Vagina (tissue), 2 donors: ENCODE measurements at places on chromosomes 7 and 10.

GRCh38 chr7:127904670-127904985 is 126.6 kb downstream of the LRRC4 start:
- DNase-seq, result no peak

DNA sequence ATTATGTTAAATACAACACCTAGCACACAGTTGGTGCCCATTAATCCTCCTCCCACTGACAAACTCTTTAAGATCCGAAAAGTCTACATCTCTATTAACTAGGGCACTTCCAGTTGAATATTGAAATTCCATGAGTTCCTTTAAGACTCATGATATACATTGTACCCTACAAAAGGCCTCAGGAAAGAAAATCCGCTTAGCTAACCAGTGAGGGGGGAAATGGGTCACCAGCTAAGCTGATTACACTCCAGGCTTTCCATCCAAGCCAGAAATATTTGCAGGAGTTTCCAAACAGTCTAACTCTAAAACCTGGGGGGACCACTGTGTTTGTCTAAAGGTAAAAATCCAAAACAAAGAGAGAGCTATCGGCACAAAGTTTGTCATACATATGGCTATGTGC is 1.3 kb upstream of the LRIT2 start:
- DNase-seq, result no peak

DNA sequence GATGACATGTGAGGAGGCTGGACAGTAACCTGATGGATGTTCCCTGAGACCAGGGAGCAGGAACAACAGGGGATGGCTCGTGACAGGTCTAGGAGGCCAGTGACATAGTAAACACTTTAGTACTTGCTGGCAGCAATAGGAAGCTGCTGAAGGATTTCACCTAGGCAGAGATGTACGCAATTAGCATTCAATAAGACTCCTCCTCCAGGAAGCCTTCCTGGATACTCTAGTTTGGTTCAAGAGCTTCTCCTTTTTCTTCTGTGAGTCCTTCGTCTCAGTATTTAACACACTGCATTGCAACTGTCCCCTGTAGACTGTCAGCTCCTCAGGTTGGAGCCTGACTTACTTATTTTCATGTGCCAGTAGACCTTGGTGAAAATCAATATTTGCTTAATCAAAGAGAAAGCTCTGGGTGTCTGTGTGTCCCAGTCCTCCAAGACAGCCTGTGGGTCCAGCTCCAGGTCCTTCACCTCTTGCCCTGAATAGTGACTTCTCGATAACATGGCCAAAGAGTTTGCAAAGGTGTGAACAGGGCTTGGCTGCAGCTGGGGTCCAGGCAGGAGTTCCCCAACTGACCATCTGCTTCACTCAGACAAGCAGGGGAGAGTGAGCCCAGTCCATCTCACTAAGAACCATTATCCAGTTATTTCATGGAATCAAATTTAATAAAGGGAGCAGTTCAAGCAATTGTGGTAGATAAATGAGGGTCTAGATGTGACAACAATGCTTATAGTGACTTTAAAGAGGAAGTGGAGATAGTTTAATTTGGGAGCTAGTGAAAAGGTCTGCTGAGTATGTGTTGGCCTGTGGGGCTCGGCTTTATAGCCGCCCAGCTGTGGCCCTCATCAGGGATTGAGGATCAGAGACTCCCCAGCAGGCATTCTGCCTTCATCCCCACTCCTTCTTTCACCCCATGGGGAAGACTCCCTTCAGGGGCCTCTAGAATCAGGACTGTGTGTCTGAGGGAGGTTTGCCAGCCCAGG is 9.4 kb downstream of the TMEM273 start:
- peak; percentile 58 for DNase-seq

DNA sequence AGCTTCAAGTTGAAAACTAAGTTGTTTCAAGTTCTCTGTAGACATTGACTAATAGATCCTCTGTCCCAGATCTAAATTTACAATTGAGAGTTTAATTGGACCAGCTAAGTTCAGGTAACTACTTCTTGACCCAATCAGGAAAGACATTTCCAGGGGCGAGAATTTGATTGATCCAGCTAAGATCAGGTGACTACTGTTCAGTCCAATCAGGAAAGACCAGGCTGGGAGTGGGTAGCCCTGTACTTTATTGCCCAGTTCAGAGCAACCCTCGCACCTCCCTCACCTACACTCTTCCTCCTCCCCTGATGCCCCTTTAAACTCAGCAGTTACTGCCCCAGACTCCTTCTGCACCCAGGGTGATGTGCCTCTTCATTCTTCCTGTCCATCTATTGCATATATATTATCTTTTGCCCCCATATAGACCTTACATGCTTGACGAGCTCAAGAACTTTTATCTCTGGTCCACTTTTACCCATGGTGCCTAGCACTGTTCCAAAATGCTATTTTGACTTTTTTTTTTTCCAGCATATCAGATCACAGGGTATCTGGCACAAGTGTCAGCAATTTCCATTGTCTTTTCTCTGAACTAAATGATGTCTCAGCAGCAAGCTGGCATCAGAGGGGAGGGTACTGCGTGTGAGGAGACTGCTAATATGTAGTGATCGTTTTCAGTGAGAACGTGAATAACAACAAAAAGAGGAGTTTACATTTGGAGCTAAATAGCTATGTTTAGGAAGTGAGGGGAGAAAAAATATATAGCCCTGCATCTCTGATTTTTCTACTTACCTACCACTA is 169.4 kb downstream of the KIAA1217 start:
- DNase-seq, result no peak

- no peak for DNase-seq
Observed at GRCh38 chr10:27743012-27743876, 2.4 kb downstream of the MKX start.

GRCh38 chr10:114471906-114472876 is 67.9 kb upstream of the AFAP1L2 start:
- no peak for DNase-seq

DNA sequence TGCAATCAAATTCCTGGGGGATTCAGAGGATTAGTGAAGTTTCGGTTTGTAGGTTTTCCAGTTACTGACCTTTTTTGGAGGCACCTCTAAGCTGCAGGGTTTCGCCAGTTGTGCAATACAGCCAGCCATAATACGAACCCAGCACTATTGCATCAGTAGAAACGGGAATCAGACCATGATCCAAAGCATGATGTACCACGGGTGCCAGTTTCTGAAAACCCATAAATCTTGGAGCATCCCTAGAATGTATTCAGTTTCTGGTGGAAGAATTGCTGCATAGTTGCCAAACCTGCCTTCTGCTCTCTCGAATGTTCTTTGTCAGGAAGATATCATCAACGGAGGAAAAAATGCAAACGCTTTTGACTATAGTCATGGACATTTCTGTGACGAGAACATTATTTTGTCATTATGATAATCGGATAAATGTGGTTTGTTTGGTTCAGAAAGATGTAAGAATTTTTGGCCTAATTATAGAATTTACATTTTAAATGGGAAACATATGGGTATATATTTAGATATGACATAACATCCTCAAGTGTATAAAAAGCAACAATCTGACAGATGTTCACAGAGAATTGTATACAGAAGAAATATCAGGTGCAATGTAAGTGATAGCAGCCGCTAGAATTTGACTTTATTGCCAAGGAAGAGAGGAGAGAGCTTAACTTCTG is 186.2 kb upstream of the PRKCQ start:
- DNase-seq, result no peak

GRCh38 chr7:114952296-114952695 is 30.4 kb downstream of the MDFIC start:
- DNase-seq, result no peak

GRCh38 chr10:5188358-5188757 is 3.4 kb upstream of the AKR1C8 start:
- DNase-seq, result no peak

GRCh38 chr10:89301721-89302445 is at the start of gene IFIT2:
IFIT2 (plus strand) TSS chr10:89302046; CDS start chr10:89302124, 78 bp downstream.
- no peak for DNase-seq

DNA sequence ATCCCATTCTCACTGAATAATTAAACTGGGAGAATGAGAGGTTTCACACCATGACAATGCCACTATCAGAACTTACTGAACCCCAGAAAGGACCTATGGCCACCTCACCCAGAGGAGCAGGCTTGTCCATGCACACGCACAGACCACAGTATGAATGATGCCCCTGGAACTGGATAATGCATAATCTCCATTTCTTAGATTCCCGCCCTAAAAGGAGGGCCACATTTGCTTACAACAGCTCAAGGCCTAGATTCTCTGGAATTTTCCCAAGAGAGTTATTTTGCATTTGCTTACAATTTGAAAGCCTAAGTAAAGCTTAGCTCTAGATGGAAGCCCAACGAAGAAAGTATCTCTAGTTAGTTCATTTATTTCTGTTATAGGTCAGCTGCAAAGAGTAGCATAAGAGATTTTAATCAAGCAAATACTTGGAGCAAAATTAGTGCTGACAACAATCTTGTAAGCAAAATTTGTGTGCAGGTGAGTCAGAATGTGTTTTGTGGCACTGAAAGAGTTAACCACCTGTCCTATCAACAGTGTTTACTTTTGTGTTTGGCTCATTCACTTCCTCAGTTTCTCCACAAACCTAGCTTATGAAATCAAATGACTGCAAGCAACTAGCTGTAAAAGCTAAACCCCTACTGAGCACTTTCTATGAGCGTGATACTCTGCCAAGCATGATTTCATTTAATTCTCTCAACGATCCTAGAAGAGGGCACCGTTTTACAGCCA is 32.1 kb downstream of the ELMO1 start:
- DNase-seq, result no peak

- no peak for DNase-seq
Observed at GRCh38 chr10:17453373-17454091, 863 bp downstream of the ST8SIA6 start.

DNA sequence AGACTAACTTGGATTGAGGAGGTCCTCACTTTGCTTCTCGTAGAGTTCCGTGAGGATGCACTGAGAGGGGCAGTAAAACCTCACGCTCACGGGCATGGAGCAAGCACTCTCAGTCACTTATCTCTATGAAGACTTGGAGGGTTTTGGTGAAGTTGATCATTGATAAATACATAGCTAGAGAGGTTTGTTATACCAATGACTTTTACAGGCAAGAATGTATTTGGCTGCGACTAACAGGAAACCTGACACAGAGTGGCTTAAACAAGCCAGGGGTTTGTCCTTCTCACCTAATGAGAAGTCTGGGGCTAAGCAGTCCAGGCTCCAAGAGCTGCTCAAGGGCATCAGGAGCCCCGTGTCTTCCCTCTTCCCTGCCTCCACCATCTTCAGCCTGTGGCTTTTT is 6.1 kb downstream of the BICC1 start:
- no peak for DNase-seq

DNA sequence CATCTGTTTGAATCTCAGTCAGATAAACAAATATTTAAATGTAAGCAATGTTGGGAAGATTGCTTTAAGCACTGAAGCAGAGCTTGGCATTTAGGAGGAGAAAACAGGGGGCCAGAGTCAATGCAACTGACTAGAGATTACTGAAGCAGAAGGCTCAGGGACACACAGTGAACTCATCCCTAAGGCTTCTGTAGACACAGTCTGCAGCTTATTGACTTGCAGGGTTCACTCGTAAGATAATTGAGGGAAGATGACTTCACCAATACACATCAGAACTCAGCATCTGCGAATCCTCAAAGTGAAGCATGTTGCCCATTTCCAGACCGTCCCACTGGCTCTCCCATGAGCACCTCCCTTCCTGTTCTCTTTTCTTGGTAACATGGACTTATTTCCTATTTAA is 363.4 kb upstream of the PFKP start:
- DNase-seq, result no peak

DNA sequence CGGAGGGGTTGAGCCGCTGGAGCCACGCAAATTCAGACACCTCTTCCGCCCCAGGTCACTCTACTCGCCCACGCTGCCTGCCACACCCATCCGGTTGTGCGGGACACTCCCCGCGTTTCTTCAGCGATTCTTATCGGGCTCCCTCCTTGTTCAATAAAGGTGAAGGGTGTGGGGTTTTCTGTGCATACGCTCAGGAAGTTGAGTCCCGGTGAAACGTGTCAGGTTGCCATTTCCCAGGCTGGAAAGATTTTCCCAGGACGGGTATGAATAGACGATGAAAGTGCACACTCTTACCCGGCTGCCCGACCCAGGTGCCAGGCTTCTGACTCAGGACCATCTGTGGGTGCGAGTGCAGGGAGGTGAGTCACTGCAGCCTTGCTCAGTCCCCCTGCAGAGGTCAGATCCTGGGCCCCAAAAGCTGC is 22.0 kb downstream of the KLF6 start:
- peak; percentile 80 for DNase-seq

DNA sequence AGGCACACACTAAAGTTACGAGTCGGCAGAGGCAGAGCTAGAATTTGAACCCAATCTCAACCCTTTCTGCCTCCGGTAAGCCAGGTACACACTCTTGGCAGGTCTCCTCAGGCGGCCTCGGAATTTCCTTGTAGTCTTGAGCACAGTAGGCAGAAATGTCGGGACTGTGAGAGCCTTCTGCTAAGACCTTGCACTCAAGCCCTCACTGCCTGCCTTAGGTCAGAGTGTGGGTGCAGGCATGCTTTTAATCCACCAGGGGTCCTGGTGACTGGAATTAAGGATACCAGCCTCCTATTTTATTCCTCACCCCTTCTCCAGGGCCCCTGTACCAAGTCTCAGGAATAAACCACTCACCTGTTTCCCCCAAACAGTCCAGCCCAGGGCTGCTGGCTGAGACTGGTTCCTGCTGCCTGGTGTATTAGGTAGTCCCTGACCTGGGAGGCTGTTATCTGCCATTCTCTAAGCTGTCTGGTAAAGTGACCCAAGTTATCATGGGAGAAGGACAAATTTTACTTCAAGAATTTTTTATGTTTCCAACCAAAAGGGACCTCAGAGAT is 855 bp downstream of the ATP6V1F start:
- DNase-seq, result no peak

DNA sequence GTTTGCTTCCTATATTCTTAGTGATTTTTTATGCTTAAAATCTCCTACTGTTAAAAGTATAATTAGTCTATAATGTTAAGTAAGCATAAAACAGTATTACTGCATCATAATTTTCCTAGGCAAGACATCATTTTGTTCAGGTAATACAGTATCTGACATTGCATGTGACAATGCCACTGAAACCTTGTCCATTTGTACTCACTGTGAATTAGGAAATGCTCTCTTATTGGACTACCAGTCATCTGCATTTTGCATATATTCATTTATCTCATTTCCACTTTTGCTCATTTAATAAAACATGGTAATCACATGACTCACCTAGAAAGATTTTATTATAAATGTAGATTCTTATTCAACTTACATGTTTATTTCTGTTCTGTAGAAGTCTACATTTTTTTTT is 379.1 kb downstream of the ETV1 start:
- no peak for DNase-seq

GRCh38 chr10:51574248-51575048 is 124.9 kb downstream of the CSTF2T start:
- DNase-seq, result no peak

DNA sequence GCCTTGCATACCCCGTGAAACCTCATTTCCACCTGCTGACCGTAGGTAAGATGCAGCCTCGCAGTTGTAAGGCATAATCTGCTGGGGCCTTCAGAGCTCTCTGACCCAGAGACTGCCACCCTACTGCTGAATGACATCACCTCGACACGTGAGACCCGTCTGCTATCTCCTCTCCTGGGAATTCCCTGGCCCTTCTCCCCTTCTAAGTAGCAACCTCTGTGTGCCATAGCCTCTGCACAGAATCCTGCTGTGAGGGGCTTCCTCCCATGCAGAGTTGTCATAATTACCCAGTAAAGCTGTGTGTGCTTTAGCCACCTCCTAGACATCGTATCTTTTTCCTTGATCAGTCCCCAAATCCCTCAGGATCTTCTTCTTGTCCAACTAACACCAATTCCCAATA is 106.7 kb downstream of the CACNB2 start:
- DNase-seq, result peak; percentile 56
